ENCODE measurements at places on chromosomes 6 and 20. TPM values are rescaled to one million over a fixed set of nuclear protein-coding genes. Genes with fewer than 3 reads are reported as not detected.

The ZNF165 gene
- 0.60 TPM for total RNA-seq

The GHRH gene
- total RNA-seq: not detected

The SCRT2 gene
- not detected for total RNA-seq

DNA sequence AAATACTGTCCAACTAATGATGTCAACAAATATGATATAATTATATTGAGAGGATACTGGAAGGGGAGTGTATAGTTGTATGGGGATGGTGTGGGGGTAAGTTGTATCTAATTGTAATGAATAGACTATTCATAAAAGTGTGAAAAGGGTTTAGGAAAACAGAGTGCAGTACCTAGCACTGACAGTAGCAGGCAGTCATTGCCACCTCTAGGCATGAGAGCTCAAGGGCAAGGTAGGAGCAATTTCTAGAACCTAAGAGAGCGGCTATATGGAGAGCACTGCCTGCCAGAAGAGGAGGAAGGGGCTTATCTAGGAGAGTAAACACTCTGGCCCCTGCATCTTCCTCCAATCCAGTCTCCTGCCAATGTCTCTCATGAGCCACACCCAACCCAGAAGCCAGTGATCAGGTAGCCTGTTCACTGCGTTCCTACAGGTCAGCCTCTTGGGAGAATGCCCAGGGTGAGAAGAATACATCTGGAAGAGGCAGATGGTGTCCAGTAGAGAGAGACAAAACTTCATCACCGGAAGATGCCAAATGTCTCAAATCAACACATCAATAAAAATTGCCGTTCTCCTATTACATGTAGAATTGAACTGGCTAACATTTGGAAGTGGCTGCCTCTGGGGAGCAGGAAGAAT lies 200.0 kb downstream of the LY86 start:
- no peak for DNase-seq
- no peak overlapping the region for H3K4me3 ChIP-seq
- H3K36me3 ChIP-seq: no peaks in the 10 kb centered on the region
- H3K4me1 ChIP-seq: peaks cover 6% of the 10 kb centered on the region
- no peak overlapping the region for H3K27ac ChIP-seq

DNA sequence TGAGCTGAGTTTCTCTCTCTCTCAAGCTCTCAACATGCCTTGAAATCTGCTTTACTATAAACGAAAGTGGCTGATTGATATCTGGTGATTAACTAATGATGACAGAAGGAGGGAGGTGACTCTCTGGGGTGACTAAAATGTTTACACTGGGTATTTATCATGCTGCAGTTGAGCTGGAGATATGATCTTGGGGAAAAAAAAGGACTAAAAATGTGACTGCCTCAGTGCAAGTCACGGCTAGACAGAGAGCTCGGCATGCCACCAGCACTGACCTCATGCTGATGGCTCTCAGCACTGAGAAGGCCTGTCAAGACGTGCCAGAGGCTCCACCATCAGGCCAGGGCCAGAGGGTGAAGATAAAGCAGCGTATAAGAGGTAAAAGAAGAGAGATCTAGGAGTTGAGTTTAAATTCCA lies 103.1 kb upstream of the SPACA1 start:
- H3K4me3 ChIP-seq: no peak overlapping the region
- no peak overlapping the region for H3K27ac ChIP-seq
- H3K4me1 ChIP-seq: no peaks in the 10 kb centered on the region
- H3K27me3 ChIP-seq: no peaks in the 10 kb centered on the region
- H3K36me3 ChIP-seq: no peaks in the 10 kb centered on the region
- DNase-seq: no peak

DNA sequence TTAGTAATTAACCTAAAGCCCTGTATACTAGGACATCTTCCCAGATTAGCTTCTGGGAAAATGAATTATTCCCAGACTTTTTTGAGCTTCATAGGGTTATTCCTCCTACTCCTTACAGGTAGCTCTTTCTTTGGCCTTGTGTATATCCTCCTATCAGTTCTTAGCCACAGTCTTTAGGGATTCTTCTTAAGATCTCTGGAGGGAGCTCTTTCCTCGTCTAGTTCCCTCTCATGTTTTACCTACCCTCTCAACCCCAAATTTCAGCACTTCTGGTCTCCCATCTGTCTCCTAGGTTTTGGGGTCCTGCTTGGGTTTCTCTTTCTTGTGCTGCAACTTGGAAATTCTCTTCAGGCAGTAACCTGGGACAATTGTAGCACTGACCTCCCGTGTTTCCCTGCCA lies 46.4 kb upstream of the SLC35B3 start:
- H3K36me3 ChIP-seq: no peaks in the 10 kb centered on the region
- no peak overlapping the region for H3K4me3 ChIP-seq
- DNase-seq: no peak
- no peaks in the 10 kb centered on the region for H3K4me1 ChIP-seq
- H3K27me3 ChIP-seq: no peaks in the 10 kb centered on the region

DNA sequence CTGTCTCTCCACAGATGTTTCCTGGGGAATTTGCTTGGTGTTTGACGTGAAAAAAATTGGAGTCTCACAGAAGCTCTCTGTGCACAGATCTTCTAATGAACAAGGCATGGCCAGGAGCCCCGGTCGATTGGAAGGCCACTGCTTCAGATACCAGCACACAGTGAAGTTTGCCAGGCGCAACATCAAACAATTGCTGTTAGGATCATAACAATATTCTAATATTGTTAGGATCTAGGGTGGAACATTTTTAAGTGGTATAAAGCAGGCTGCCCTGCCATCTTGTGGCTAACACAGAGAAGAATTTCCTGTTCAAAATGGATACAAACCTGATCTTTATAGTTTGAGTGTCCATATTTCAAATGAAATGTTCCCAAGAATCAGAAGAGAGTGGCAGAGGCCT lies 64.1 kb downstream of the C6orf118 start:
- H3K4me1 ChIP-seq: no peaks in the 10 kb centered on the region
- H3K4me3 ChIP-seq: no peak overlapping the region
- no peaks in the 10 kb centered on the region for H3K27me3 ChIP-seq
- H3K36me3 ChIP-seq: no peaks in the 10 kb centered on the region
- DNase-seq: no peak

DNA sequence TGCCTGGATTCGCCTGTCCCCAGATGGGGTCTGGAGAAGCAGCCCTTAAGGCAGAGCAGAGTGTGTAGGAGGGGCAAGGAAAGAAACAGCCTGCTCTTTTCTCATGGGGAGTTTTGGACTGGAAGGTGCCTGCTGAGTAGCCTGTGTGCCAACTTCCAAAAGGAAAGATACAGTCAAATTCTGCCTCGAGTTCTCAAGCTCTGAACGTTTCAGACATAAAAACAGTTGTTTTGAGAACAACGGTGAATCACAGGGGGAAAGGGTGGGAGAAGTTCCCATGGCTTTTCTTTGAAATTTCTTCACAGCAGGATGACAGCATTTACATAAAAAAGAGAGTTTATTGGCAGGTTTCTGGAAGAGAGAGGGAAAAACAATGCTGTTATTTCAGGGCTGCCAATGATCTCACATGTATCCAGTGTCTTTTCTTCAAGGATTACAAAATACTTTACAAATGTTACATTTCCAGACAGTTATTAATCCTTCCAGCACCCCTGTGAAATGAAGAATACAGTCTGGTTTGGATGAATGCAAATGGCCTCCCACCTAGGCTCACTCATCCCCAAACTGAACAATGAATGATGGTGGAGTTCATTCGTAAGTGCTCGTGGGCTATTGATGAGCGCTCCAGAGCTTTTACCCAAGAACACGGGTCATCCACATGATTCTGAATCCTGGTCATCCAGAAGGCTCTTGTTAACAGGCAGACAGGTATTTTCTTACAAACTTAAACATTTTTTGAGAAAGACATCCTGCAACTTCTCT lies 33.8 kb upstream of the ECI2 start:
- DNase-seq: no peak
- no peak overlapping the region for H3K27ac ChIP-seq
- no peaks in the 10 kb centered on the region for H3K4me1 ChIP-seq
- H3K4me3 ChIP-seq: no peak overlapping the region
- H3K36me3 ChIP-seq: no peaks in the 10 kb centered on the region

GRCh38 chr20:16662467-16662866 lies 67.4 kb upstream of the SNRPB2 start:
- no peak overlapping the region for H3K27ac ChIP-seq
- H3K4me3 ChIP-seq: no peak overlapping the region
- H3K36me3 ChIP-seq: no peaks in the 10 kb centered on the region
- peaks cover 12% of the 10 kb centered on the region for H3K27me3 ChIP-seq
- DNase-seq: no peak

GRCh38 chr6:145844933-145845540 lies 30.4 kb upstream of the FBXO30 start:
- H3K36me3 ChIP-seq: no peaks in the 10 kb centered on the region
- H3K4me1 ChIP-seq: no peaks in the 10 kb centered on the region
- no peak for DNase-seq

GRCh38 chr6:1864496-1864895 lies 254.8 kb downstream of the FOXC1 start:
- H3K27ac ChIP-seq: no peak overlapping the region
- no peak for DNase-seq
- peaks cover 4% of the 10 kb centered on the region for H3K4me1 ChIP-seq
- no peaks in the 10 kb centered on the region for H3K36me3 ChIP-seq
- no peak overlapping the region for H3K4me3 ChIP-seq
- no peaks in the 10 kb centered on the region for H3K27me3 ChIP-seq

Data from spleen (tissue), 13 donors.